Gastrocnemius medialis (tissue), 4 donors: ENCODE measurements at places on chromosomes 1 and 21. TPM values are rescaled to one million over a fixed set of nuclear protein-coding genes. Genes with fewer than 3 reads are reported as not detected.

CCDC27 gene
- total RNA-seq, result 0.09 TPM

DNA sequence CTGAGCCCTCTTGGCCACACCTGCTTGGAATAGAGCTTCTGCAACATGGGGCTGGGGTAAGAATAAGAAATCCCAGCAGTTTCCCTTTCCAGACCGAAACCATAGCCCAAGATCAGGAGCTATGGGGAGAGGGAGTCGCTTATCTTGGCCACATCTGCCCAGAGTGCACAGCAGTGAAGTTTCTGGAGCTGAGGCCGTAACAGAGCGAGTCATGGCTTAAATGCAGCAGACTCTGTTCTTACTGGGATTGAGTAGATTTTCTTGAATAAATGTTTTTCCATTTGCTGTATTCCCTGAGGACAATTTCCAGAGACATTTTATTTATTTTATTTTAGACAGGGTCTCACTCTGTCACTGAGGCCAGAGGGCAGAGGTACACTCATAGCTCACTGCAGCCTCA, 33.5 kb downstream of the CFAP57 start:
- no peaks in the 10 kb centered on the region for H3K36me3 ChIP-seq
- no peaks in the 10 kb centered on the region for H3K27me3 ChIP-seq
- H3K4me1 ChIP-seq, result no peaks in the 10 kb centered on the region

GRCh38 chr1:44031252-44032169, at the start of gene SLC6A9:
SLC6A9 (minus strand) TSS chr1:44031462; CDS start chr1:44024277, 7,185 bp downstream.
- H3K4me1 ChIP-seq, result peaks cover 36% of the 10 kb centered on the region
- H3K27me3 ChIP-seq, result no peaks in the 10 kb centered on the region
- no peak for DNase-seq

BMP8B gene
- not detected for total RNA-seq

DNA sequence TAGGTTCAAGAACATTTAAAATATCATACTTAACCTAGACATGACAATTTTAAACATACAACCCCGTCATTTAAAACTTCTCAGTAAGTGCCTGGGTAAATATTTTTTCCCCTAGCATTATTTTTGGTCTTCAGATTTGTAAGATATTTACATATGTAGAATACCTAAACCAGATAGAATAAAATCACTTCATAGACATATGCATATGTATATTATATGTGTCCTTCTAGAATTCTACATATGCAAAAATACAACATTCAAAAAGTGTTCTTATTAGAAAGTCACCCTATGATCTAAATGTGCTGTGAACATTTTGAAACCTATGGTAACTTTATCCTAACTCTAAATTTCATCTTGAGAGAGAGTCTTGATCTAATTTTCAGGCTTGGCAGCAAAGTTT, 1467.0 kb upstream of the B3GALT2 start:
- H3K27ac ChIP-seq, result no peak overlapping the region
- no peaks in the 10 kb centered on the region for H3K27me3 ChIP-seq
- H3K4me3 ChIP-seq, result no peak overlapping the region
- DNase-seq, result no peak
- H3K4me1 ChIP-seq, result no peaks in the 10 kb centered on the region
